ENCODE measurements at places on chromosomes 2 and 18.

DNA sequence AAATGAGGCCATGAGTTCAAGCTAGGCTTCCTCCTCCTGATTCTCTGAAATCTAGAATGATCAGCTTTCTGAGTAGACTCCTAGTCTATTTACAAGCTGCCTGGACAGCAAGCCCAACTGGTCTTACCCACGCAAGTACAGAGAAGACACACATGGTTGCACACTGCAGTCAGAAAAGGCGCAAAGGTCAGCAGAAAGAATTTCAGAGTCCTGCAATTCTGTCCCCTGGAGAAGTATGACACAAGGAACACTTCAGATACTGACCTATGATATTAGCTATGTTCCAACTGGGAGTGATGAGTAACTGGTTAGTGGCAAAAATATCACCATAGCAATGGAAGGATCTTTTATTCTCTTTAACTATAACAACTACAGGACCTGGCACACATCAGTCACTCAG is 336.1 kb upstream of the PKDCC start:
- no peak for DNase-seq

GRCh38 chr2:220096406-220096805 is 469.0 kb downstream of the SLC4A3 start:
- DNase-seq = no peak

DNA sequence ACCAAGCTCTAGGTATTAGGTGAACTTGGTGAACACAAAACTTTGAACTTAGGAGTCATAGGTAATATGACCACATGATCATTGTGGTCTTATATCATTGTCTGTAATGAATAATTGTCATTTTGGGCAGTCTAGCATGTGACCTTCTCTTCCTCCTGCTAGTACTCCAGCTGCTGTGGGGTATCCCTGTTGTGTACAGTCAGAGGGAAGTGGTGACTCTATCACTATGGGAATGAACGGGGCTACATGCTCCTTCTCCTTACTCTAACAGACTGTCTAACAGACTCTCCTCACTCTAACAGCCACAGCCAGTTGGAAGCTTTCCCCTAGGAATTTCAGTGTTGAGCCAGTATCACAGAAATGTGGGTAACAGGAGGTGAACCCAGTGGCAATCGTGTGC is 68.2 kb upstream of the NEDD4L start:
- DNase-seq = no peak

DNA sequence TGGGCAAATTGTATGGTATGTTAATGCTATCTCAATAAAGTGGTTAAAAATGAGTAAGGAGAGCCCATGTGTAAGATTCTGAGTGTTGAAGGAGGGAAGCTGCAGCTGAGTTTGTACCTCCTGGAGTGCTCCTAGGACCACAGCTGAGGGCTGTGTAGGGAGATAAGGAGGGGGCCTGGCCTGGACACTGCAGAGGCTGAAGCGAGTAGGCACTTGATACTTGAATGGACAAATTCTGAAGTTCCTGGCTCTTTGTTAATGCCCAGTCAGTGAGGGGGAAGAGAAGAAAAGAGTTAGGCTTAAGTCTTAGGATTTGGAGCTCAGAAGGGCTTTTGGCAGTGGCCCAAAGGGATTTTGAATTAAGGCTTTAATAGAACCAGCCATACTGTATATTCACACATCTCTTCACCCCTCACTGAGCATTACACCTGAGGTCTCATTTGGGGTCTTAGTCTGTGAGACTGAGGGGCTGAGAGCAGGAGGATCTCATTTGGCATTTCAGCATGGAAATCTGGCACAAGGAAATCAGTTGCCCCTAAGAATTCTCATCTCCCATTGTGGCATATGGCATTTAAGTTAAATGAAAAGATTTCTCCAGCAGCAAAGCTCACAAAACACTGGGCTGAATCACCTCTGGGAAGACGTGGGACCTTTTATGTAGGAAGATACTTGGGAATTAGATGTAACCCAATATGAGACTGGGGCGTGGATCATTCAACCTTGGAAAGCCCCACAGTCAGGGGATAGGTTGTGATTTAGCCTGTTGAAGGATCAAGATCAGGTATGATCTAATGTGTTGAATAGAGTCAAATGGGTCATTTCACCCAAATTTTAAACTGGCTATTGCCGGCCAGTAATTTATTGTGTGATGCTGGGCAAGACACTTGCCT is 46.8 kb downstream of the LIPG start:
- DNase-seq = no peak

DNA sequence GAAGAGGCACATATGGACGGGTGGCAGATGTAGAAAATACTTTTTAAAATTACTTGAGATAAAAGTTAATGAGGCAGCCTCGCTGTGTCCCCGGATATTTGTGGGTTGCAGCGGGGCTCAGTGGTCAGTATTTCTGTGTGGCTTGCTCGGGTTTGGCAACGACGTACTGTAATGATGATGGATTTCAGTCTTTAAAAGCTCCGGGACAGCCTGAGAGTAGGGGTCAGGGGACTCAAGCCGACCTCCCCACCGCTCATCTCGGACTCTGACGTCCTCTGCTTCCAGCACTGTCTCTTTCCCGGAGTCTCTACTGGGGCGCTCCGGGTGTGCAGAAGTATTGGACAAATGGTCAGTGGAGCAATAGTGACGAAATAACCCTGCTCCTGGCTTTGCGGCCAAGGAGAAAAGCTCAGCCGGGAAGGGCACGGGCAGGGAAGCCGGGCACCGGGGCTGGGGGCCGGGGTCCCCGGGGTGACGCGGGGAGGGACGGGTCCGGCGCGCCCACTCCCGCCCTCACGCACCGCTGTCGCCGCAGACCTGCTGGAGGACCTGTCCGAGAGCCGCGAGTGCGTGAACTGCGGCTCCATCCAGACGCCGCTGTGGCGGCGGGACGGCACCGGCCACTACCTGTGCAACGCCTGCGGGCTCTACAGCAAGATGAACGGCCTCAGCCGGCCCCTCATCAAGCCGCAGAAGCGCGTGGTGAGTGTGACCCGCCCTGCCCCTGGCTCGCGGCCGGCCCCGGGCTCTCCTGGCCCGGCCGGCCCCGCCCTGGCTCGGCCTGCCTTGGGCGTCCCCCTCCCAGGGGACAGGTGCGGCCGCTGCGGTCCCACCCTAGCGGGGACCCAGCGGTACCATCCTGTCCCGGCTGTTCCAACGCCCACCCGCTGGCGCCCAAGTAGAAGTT is 7.3 kb downstream of the GATA6 start:
- no peak for DNase-seq

- DNase-seq = no peak
Measured at GRCh38 chr2:122955776-122956175, 1069.3 kb upstream of the CNTNAP5 start.

DNA sequence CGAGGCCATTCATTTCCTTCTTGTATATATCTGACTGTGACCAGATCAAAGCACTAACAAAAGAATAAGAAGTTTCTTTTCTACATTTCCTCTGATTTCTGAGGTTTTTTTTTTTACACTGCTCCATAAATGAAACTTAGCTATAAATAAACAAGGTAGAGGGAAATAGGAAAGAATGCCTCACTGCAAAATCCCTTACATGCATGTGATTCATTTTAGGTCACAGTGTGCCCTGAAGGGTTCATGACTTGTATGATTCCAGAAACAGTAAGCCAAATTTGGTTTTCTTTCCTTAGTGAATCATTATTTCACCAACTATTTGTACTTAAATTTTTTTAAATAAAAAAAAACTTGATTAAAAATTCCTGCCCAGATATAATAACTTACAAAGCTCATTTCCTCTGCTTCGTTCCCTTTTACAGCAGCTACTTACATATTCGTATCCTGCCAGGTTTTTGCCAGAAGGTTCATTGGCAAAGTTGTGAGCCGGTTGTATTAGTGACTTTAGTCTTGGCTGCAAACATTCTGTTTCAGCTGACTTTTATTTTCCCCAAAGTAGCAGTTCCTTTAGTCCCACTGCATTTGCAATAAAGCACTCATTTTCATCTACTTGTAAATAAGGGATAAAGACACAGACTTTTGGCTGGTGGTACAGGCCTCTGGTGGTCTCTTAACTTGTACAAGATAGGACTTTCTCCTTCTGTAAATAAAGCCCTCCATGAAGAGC is 58.6 kb downstream of the LRP2 start:
- DNase-seq = no peak

DNA sequence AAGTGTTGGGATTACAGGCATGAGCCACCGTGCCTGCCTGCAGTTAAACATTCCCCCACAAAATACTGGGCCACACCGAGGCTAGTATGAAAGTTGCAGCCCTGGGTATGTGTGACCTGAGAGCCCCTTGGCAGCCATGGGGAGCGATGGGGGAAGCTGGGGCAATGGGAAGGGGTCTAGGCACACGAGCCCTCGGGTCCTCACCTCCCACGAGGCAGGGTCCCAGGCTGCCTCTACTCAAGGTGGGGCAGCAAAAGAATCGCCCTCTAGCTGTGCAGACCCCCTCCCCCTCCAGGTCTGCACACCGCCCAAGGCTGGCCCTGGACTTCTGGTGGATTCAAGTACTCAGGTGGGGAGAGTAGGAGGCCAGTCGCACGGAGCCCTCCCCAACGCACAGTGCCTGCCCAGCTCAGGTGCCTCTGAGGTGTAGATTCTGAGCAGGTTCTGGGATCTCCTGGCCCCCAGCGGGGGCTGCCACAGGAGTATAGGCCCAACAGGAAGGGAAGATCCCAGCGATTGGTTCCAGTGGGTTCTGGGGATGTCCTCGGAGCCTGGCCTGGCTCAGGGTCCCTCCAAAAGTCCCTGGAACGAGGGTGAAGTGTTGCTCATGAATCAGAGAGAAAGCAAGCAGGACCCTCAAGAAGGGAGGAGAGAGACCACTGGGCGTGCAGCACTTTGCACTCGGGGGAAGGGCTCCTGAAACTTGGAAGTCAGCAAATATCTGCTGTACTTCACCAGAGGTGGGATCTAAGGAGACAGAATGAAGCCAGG is 2.6 kb downstream of the GPR35 start:
- no peak for DNase-seq

DNA sequence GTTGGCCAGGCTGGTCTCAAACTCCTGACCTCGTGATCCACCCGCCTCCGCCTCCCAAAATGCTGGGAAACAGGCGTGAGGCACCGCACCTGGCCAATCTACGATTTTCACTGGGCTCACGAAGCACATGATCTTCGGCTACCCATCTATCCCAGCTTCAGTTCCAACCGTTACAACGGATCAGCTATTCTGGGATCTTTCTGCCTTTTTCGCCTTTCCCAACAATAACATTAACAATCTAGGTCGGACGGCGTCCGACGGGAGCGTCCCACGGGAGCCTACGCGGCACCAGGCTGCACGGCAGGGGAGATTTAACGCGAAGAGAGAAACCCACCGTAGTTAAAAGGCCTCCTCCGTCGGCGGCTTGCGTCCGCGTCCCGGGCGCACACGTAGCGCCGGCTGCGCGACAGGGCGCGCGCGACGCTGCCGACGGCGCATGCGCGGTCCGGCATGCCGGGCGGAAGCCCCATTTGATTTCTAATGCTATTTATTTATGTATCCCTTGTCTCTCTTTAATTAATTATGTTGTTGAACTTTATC is at the start of gene MSL3B:
TSS of gene MSL3B (minus strand) at position 394 of the 540 bp plus-strand sequence.
- peak; percentile 21 for DNase-seq

- DNase-seq = no peak
Measured at GRCh38 chr2:2704428-2705090, 373.5 kb upstream of the MYT1L start.

GRCh38 chr2:141911485-141912066 is 219.2 kb downstream of the LRP1B start:
- DNase-seq = no peak

- DNase-seq = peak; percentile 20
Measured at GRCh38 chr18:59123588-59124369, 15.9 kb upstream of the SEC11C start.

DNA sequence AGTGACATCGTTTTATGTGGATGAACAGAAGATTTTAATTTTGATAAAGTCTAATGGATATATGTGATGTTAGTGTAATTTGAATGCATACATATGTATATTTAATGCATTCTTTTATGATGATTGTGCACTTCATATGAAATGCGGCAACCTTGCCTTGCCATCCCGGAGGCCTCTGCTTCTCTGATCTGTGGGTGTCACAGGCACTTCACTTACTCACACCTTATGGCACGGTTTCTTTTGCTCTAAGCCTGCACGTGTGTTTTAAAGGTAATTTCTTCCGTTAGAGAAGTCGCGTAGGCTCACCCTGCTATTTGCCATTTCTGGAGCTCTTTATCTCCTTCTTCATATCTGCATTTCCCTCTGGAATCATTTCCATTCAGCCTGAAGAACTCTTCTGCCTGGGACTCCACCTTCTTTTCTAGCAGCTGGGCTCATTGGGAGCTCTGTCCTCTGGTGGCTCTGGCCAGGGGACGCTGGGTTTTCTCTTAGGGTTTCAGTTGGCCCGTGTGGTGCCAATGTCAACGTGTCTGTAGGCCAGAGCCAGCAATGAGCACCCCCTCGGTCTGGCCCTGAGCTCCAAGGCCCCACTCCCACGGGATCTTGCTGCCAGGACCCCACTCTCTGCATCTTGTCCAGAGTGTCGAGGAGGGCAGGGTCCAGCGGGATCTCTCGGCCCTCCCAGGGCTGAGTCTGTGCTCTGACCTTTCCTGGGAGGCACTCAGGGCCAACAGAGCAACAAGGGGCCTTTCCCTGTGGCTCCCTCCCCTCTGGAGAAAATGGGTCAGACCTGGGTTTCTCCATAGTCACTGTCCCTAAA is 97.3 kb downstream of the RTP5 start:
- no peak for DNase-seq

GRCh38 chr2:54470266-54470938 is 14.3 kb downstream of the SPTBN1 start:
- DNase-seq = no peak

- no peak for DNase-seq
Measured at GRCh38 chr2:30402441-30403182, 44.4 kb upstream of the LCLAT1 start.

DNA sequence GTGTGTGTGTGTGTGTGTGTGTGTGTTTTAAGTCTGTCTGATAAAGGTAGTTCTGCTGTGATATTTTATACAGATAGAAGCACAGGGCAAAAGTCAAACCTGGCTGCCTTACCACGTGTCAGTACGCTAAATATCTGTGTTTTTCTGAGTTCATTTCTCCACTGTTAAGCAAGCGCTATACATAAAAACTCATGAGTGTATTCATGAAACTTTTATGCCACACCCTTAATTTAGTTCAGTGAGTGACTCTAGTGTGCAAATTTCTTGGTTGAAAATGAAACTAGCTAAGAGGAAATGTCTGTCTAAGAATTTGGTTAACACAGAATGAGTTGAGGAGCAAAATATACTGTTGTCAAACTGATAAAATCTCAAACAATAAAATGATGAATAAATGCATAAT is 11.2 kb downstream of the CASP10 start:
- no peak for DNase-seq

GRCh38 chr18:25831301-25831701 is 259.1 kb downstream of the SS18 start:
- DNase-seq = no peak

GRCh38 chr2:118981632-118982031 is 39.6 kb downstream of the MARCO start:
- no peak for DNase-seq

- DNase-seq = no peak
Measured at GRCh38 chr2:45700407-45701013, 49.0 kb downstream of the PRKCE start.

GRCh38 chr2:41890341-41890740 is 157.5 kb upstream of the PKDCC start:
- no peak for DNase-seq

All from stimulated activated CD4-positive, alpha-beta T cell treated with anti-CD3 and anti-CD28 coated beads, TNF-alpha, amount 100 ng/mL, for 48 hours (primary cell).